Activated CD8-positive, alpha-beta memory T cell treated with anti-CD3 and anti-CD28 coated beads, Interleukin-2, amount 50 U/mL, for 48 hours (primary cell): ENCODE measurements at places on chromosomes 1 and 21.
A peak's percentile ranks its signal among the peaks of the same experiment; 100 is the strongest.

DNA sequence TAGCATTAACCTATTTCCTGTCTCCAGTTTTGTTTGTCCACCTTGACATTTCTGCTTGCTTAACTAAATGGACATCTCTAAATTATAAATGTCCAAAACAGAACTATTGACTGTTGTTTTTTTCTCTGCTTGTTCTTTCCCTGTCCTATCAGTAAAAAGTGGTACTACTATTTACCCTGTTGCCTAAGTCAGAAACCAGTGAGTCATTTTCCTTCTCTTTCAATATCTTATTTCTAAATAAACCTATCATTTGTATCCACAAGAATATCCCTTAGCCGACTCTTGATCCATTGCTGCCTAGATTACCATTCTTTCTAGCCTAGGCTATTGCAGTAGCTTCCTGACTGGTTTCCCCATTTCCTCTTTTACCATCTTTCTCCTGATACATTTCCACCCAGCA is 22.5 kb downstream of the MIER1 start:
- DNase-seq, result no peak

- no peak for DNase-seq
These were observed 18.2 kb downstream of the RHBG start for GRCh38 chr1:156386949-156387869.

- no peak for DNase-seq
These were observed 11.4 kb downstream of the TIE1 start for GRCh38 chr1:43312212-43312623.

DNA sequence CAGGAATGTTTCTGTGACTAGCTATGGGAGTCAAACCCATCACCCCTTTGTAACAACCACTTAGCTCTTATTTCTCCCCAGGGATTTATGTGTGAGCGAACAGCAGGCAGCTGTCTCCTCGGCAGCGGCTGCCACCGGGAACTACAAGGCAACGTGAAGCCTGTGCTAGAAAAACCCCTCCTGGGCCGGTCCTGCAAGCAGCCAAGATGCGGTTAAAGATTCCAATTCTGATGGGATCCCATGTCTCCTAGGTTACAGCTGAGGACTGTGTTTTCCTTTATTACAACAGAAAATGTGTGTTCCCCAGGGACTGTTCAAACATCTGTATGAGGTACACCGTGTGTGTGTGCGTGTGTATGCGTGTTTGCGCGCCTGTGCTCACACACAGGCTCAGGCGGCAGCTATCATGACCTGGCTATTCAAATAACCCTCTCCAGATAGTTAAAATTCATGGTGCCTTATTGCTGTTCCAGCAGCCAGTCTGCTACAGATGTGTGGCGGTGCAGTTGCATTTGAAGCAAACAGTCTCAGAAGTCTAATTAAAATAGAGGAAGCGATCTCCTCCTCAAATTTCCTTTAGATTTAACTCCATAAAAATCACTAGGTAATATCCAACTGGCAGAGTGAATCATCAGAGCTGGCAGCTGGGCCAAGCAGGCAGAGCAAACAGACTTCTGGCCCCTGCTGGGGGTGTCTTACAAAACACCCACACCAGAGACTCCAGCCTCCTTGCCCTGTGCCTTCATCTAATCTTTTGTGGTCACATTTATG is 68.0 kb downstream of the LMX1A start:
- no peak for DNase-seq

DNA sequence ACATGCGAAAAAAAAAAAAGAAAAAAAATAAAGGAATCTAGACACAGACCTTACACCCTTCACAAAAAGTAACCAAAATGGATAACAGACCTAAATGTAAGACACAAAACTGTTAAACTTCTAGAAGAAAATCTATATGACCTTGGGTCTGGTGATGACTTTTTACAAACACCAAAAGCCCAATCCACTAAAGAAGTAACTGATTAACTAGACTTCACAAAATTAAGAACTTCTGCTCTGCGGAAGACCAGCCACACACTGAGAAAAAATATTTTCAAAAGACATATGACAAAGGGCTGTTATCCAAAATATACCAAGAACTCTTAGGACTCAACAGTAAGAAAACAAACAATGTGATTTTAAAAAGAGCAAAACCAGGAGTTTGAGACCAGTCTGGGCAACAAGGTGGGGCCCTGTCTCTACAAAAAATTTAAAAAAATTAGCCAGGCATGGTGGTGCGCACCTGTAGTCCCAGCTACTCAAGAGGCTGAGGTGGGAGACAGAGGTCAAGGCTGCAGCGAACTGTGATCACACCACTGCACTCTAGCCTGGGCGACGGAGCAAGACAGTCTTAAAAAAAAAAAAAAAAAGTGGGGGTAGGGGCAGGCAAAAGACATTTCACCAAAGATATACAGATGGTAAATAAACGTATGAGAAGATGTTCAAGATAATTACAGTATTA is 9.8 kb downstream of the PARP1 start:
- DNase-seq, result no peak

DNA sequence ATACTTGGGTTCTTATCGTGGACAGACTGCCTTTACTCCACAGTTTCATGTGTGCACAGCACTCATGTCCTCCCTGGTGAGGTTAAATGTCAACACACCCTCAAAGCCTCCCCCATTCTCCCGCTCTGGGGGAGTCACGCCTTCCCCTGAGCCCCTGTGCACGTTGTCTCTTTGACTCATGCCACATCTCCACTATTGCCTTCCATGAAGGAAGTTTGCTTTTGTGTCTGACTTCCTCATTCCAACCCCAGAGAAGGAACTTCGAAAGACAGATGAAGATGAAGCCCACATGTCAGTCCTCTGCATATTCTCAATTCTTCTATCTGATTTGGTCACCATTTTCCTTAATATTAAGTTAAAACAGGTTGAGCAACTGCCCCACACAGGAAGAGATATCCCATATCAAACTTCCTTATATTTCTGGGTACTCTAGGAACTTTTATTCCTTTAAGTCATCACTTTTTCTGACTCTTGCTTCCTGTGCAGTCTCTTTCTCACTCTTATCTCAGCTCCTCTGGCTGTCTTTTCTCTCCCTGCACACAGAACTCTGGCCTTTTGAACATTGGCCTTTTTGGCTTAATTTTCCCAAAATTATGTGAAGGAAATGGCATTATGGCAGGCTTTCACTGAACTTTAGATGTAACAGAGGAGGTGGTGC is 41.5 kb downstream of the C4BPA start:
- DNase-seq, result no peak

- DNase-seq, result no peak
These were observed 648 bp downstream of the EPHA8 start for GRCh38 chr1:22563671-22564602.

- DNase-seq, result no peak
These were observed 880.5 kb downstream of the TTLL7 start for GRCh38 chr1:83118472-83118871.

- no peak for DNase-seq
These were observed 59.9 kb downstream of the SIPA1L2 start for GRCh38 chr1:232570007-232570406.

GRCh38 chr1:43660355-43660754 is 10.4 kb downstream of the KDM4A start:
- DNase-seq, result no peak

GRCh38 chr1:8203056-8203455 is 114.9 kb upstream of the SLC45A1 start:
- no peak for DNase-seq

- no peak for DNase-seq
These were observed 5.1 kb downstream of the MINDY1 start for GRCh38 chr1:151001602-151002001.

DNA sequence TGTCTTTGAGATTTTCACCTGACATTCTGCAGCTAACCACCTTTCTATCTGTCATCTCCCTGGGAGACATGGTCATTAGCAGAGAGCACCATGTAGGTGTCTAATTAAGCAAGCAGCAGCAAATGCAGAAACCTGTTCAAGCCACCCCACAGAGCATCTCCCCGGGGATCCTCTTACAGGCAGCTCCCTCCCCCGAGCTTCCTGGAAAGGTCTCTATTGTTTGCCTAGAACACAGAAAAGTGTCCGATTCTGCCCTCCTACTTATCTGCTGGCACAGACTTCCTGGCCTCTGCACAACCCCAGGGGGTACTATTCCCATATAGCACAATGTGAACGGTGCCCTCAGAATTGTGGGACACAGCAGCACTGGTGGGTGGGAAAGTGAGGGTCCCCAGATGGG is 46.1 kb downstream of the PLEKHA6 start:
- DNase-seq, result no peak

DNA sequence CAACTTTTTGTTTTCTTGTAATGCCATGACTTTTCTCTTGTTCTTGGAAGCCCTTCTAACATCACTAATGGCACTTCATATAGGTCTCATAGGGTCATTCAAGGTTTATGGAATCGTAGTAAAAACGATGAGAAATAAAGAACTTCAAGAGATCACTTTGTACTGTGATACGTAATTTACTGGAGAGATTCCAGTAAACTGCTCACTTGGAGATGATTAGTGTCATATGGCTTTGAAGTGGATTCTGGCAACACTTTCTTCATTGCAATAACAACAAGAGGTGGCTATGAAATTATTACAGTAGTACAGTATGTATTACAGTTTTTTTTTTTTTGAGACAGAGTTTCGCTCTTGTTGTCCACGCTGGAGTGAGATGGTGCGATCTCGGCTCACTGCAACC is 103.4 kb downstream of the RUSC1 start:
- DNase-seq, result no peak

- DNase-seq, result no peak
These were observed 369.4 kb downstream of the KCNH1 start for GRCh38 chr1:210764536-210764935.

DNA sequence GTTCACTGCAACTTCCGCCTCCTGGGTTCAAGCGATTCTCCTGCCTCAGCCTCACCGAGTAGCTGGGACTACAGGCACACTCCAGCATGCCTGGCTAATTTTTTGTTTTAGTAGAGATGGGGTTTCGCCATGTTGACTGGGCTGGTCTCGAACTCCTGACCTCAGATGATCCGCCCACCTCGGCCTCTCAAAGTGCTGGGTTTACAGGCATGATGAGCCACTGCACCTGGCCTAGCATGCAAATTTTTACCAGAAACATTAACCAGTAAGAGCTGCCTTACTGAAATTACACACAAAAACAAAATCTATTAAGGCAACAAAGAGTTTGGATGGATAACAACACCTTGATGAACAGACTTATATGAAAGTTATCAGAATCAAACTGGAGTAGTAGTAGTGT is 12.1 kb downstream of the ZZZ3 start:
- DNase-seq, result no peak

DNA sequence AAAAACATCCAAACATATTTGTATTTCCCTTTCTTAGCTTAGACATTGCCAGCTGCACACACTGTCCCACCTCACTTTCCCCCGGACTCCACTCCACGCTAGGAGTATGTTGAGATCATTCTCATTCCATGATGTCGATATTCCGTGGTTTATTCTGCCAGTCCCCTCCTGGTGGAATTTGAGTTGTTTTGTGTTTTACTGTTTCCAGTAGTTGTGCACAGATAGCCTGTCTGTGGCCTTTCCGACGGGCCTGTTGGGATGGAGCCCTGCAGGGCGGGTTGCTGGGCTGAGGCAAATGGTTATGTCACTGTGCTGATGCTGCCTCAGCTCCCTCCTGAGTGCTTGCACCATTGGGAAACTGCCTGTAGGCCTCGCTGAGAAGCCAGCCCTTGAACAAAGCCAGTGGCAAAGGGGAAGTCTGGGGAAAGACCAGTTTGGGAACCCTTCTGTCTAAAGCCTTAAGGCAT is 12.8 kb downstream of the TRAPPC10 start:
- peak; percentile 46 for DNase-seq

GRCh38 chr1:31669786-31670592 is 25.3 kb upstream of the PEF1 start:
- DNase-seq, result peak; percentile 60
